ENCODE measurements at places on chromosomes 2 and 18.

GRCh38 chr2:180890781-180891180, 89.6 kb upstream of the UBE2E3 start:
- no peak for DNase-seq

- no peak for DNase-seq
Measured at GRCh38 chr2:124485659-124486058, 460.6 kb downstream of the CNTNAP5 start.

GRCh38 chr2:189474526-189474925, 33.3 kb downstream of the WDR75 start:
- no peak for DNase-seq

DNA sequence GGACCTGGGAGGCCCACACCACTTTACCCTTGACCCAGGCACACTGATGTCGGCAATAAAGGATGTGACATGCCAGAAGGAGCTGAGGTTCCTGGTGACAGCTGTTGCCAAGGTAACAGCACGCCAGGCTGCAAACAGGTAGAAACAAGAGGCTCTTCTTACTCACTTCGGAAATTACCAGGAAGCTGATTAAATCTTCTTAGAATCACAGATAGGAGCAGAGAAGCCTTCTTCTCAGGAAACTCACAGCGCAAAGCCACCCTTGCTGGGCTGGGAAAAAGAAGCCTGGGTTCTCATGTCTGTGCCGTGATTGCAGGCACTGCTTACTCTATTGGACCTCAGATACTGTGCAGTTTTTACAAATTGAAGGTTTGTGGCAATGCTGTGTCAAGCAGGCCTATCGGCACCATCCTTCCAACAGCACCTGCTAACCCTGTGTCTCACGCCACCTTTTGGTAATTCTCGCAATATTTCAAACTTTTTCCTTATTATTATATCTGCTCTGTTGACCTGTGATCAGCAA, 61.0 kb upstream of the TAF1B start:
- DNase-seq = peak; percentile 10

DNA sequence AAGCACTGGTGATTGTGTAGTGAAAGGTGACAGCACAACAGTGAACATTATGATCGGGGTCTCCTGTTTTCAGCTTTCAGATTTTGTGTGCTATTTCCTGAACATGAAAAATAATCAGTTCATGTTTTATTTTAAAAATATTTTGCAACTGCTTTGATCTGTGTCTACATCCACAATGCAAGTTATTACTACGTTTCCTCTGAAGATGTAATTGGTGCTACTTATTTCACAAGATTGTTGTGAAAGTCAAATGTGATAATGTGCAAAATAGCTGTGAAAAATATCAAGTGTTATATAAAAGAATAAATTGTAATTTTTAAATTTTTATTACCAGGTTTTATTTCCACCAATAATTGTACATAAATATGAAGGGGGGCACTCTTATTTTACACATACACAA, 6.1 kb upstream of the GCA start:
- no peak for DNase-seq

- DNase-seq = no peak
Measured at GRCh38 chr2:206415618-206416243, 27.6 kb upstream of the ADAM23 start.

DNA sequence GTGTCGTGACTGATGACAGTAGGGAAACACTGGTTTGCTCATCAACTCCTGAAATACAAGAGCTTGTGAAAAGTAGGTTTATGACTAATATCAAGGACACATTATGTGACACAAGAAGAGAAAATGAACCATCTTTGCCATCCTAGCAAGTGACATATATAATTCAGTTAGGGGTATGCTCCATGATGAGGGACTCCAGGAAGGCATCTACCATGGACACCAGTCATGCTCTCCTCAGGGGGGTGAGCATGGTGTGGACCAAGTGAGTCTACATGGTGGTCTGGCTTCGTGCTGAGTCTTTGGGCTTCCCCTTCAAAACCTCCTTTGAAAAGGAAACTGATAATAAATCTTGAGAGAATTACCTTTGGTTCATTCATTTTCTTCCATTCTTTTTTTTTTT, 11.7 kb upstream of the SERPINB5 start:
- no peak for DNase-seq

- DNase-seq = no peak
Measured at GRCh38 chr2:20579866-20580265, 71.0 kb downstream of the HS1BP3 start.

- DNase-seq = no peak
Measured at GRCh38 chr2:215870088-215870490, 143.3 kb downstream of the MREG start.

- no peak for DNase-seq
Measured at GRCh38 chr2:224973112-224974016, 68.9 kb downstream of the DOCK10 start.

DNA sequence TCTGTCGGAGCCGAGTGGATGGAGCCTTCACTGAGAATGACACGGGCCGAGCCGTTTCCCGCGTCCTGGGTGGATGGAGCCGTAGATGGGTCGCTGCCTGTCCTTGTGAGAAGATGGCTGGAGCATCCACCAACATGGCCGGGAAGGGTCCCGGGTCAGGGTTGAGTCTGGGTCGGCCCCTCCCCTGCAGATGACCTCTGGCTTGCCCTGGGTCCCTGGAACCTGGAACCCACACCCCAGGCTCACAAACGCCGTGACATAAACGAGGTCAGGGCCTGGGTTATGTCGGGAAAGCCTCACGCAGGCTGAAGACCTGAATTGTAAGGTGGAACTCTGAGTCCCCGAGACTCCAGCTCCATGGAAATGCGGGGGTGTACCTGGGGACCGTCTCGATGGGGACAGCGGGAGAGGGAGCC, 94.9 kb downstream of the NFATC1 start:
- no peak for DNase-seq

DNA sequence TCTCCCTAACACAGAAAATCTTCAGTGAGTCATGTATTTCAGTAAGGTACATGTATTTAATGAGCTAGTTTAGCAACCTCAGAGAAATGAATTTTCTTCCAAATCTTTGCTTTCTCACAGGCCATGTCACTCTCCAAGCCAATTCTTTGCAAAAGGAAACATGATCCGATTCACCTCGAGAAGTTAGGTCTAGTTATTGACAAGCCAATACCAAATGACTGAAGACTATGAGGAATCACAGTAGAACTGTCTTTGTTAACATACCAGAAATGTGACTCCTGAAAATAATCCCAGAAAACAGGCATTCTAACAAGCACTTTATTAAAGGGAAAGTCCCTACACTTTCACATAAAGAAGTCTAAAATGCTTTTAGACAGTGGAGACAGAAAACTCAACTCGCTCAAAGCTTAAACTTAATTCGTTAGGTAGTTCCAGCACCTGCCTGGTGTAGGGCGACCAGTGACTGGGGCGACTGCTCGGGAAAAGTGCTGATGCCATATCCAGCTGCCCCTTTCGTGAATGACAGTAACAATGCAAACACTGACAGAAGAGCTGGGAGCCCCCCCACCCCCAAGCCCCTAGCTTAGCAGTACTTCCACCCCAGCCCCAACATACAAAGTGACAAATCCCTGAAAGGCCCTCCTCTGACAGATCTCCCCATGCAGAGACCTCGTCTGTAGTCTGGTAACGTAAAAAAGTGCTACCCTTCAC, 1.8 kb downstream of the MEMO1 start:
- DNase-seq = no peak

DNA sequence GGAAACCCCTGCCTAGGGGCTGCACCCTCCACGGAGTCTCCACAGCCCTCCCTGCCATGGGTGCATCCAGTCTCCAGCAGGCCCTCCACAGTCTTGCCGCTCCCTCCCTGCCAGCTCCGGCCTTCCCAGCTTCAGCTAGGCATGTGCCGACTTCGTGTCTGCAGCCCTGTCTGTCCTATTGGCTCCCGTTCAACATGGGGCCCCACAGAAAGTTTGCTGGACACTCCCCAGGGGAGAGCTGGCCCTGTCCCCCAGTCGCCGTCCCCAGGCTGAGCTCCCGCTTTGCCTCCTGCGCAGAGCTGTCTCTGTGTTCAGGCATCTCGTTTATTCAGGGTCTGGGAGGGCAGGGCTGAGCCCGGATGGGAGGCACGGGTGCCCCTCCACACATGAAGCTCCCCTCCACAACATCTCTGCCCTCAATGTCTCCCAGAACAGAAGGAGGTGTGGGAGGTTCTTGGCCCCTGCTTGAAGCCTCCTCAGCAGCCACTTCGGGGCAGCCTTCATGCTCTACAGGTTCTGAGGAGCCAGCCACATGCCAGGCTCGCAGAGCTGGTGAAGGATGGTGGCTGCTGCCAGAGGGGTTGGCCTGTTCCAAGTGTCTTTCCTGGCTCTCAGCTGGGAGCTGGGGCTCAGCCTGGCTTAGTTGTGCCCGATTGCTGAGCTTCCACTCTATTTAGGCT, 120.1 kb upstream of the PXDN start:
- no peak for DNase-seq

DNA sequence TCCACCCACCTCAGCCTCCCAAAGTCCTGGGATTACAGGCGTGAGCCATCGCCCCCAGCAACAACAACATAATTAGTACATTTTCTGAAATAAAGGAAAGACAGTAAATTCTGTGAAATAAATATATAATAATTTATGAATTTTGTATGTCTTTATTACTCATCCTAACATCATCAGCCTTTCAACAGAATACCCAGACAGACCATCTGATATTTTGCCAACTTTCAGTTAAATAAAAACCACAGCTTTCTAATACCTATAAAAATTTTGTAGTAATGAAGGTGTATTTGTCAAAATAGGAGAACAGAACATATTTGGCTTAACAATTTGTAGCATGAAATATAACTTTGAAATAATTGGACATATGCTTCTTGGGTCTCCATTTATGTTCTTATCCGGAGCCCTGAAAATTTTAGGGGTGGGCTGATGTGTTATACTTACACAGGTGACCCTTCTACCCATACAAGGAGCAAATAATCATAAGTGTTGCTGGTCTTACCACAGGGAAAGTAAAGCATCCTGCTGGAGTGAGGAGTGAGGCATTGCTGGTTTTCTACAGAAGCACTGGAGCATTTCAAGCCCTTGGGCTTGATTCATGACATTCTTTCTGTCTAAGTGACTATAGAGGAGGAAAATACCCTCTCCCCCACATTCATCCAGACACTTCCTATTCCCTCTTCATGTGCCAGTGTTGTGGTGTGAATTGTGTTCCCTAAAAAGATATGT, 99.3 kb downstream of the SPOPL start:
- no peak for DNase-seq

GRCh38 chr2:144233317-144233716, 286.6 kb downstream of the ZEB2 start:
- DNase-seq = no peak

DNA sequence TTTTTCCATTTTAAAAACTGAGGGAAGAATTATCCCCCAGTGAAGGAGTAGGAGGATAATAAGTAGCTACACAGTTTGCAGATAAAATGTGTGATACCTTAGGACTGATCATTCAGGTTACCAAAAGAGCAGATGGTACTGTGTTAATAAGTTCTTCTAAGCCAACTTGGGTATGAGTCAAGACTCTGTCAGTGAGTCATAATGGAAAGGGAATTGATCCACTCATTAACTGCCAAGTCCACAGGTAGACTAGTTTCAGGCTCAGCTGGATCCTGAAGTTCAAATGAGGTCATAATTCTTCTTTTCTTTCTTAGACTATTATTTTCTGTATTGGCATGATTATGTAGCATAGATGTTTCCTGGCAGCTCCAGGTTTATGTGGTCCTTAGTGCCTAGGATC, 142.4 kb upstream of the ALPP start:
- no peak for DNase-seq

DNA sequence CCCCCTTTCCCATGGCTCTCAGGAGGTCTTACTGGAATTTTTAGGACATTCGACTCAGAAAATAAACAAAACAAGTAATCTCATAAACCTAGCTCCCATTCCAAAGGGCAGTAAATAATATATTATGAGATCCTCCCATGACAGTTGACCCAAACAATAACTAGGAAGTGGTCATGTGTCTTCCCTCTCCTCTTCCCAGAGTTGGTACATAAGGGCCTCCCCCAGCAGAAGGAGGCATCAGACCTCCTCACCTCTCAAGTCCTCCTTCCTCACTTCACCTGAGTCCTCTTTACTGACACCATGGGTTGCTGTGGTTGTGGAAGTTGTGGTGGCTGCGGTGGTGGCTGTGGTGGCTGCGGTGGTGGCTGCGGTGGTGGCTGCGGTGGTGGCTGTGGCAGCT, at the start of gene SCYGR7:
SCYGR7 (plus strand) TSS at position 301 of the 400 bp plus-strand sequence; CDS start at position 301, 0 bp downstream.
- DNase-seq = no peak

DNA sequence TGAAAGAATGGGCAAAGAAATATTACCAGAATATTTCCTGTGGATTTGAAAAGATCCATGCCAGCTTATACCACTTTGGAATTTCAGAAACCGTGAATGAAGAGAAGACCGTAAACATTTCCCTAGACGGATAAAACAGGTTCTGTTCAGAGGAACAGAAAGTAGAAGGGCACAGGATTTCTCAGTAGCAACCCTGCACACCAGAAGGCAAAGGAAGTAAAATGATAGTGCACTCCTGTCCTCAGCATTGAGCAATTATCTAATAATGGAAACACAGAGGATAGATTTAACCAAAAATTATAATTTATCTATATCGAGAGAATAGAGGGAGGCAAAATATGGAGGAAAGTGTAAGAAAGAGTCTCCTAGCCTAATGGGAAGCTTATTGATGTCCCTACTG, 87.0 kb upstream of the ITGA6 start:
- DNase-seq = no peak

DNA sequence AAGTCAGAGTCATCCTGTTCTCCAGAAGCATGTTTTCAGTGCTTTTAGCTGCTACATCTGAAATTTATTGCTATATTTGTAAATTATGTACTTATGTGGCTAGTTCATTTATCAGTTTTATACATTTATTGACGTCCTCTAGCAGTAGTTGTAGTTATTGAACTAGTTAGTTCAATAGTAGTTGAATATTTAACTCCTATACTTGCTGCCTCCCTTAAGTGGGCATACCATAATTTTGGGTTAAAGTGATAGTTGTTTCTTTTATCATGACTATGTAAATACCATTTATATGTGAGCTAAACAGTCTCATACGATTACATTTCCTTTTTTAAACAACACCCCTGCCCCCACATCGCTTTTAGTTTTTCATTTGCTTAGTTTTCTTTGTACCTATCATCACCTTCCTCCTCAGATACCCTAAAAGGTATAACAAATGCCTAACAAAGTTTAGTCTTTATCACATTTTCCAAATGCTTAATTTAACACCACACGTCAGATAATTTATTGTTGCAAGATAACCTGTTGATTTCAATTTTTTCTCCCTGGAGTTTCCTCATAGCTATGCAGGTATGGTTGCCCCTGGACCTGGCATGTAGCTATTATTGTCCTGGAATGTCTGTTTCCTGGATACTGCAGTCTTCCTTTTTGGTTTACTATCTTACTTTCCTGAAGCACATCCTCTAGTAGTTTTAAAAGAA, 8.8 kb downstream of the MAP4K4 start:
- no peak for DNase-seq

DNA sequence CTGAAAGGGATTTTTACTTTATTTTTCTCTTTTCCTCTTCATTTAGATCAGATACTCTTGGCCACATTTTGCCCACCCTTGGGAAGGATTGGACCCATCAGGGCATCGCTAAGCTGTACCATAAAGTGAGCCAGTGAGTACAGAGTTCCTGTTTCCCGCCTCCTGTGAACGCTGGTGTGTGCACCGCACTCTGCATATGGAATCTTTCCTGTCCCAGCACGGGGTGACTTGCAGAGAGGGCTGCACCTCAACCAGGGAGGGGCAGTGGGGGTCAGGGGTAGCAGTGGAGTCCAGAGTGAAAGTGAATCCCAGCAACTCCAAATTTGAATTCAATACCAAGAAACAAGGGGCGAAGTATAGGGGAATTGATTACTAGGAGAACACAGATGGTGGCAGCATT, 58.6 kb downstream of the LPIN1 start:
- DNase-seq = no peak

GRCh38 chr2:231342061-231342711, 53.3 kb upstream of the B3GNT7 start:
- no peak for DNase-seq
